ENCODE measurements at places on chromosomes 2 and 18. TPM values are rescaled to one million over a fixed set of nuclear protein-coding genes. Genes with fewer than 3 reads are reported as not detected.

DNA sequence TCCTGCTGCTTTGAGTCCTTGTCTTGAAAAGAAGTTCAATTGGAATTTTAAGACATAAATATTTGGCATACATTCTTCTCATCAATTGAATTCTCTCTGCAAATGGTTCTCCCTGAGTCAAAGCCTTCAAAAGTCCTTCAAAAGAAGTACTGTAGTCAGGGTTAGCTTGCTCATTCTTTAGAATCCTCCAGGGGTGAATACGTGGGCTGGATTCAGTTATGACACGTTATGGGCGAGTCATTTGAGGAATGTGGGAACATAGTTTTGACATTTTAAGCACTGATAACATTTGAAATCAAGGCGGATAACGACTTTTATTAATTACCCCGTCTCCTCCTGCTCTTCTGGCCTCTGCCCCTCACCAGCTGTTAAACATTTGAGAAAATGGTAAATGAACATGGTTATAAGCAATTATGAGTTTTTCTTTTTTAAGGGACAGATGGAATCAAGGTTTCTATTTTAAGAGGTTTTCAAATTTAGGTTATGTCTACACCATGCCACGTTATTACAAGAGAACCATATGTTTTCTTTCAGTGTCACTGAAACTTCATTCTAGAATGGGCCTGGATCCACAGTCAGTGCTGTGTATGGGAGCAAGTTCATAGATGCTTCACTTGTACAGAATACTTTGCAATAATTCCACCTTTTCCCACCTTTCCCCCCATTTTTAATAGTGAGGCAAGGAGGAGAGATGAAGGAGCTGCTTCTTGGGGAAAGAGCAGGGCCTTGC lies 273.1 kb downstream of the TSN start:
- DNase-seq = no peak

GRCh38 chr2:28768422-28768821 lies 16.8 kb downstream of the PPP1CB start:
- no peak for DNase-seq

DNA sequence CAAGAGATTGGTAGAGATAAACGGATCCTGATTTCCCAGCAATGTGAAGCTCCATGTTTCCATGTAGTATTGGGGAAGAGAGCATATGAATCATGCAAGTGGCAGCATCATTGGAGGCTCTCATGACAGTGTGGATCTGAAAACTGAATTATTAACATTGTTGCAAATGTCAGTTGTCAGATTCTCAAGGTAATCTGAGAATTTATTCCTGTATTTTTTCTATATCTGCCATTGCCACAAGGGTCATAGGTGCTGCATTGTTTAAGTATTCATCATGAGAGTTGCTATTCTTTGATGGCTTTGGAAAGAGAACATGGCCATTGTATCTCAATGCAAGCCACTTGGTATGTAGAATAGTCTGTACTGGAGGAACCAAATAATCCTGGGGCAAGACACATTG lies 1217.0 kb upstream of the ZEB2 start:
- no peak for DNase-seq

- no peak for DNase-seq
Observed at GRCh38 chr18:6357668-6358067, 57.0 kb downstream of the L3MBTL4 start.

- no peak for DNase-seq
Observed at GRCh38 chr2:215071676-215072075, 66.8 kb downstream of the ABCA12 start.

DNA sequence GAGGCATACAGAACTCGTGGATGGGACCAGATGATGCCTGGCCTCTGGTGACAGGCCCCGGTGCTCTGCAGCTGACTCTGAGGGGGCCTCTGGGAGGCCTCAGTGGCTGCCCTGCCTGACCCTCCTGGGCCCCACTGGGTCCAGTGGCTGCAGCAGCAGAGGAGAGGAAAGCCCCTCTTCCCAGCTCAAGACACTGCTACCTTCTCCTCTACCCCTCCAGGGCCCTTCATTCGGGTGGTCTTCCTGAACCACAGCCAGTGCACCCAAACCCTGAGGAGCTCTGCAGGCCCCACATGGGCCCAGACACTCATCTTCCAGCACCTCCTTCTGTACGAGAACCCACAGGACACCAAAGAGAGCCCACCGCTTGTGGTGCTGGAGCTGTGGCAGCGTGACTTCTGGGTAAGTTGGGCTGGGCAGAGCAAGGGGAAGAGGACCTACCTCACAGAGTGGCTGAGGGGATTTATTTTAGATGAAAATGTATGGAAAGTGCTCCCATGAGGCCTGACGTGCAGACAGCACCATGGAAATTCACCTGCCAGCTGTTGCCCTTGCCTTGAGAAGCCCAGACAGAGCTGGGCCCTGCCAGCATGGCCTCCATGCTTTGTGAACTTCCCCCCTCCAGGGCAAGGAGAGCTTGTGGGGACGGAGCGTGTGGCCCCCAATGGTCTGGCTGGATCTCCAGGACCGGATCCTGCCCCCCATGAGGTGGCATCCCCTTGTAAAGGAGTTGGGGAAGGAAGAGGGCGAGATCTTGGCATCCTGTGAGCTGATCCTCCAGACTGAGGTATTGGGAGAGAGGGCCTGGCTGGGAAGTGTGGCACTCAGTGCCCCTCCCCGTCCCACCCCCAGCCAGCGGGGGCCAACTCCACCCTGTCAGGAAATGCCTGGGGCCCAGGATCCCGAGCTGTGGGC lies 46.3 kb downstream of the LMAN2L start:
- no peak for DNase-seq

DNA sequence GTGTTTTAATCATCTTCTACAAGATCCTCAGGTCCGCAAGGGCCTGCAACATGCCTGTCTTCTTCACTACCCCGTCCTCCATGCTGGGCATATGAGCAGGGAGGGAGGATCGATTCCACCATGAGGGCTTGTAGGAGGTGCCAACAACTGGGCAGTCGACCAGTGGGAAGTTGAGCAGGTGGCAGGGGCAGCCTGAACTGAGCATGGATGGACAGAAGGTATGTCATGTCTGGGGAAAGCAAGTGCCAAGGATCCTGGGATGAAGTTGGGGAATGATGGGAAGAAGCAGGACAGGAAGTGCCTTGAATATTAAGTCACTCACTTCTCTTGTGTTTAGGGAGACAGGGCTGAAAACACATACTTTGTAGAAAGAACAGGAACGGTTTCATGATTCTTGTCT lies 44.7 kb downstream of the CTIF start:
- DNase-seq = no peak

DNA sequence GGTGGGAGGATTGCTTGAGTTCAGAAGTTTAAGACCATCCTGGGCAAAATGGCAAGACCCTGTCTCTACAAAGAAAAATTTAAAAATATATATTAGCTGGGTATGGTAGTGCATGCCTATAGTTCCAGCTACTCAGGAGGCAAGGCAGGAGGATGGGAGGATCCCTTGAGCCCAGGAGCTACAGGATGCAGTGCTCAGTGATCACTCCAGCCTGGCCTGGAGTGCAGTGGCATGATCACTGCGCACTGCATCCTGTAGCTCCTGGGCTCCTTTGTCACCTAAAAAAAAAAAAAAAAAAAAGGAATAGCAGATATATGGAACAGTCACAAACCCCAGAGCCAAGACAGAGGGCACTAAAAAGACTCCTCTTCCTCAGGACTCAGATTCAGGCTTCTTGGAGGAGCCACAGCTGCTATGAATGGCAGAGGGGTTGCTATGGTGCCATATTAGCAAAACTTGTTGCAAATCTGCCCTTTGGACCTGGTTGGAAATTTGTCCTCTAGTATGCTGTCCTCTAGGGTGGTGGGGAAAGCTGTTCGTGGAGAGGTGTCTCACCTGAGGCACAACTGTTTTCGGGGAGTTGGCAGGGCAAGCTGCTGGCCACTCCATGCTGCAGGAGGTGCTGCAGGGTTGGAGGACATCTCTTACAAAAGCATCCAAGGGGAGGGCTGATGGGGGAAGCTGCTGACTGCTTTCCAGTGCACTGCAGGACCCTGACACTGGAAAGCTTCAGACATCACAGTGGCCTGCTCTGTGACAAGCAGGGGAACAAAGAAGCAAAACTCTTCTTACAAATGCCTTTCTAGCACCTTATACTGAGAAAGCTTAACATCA lies 22.7 kb downstream of the CYP20A1 start:
- no peak for DNase-seq

- no peak for DNase-seq
Observed at GRCh38 chr2:38260972-38261371, 116.1 kb downstream of the ATL2 start.

DNA sequence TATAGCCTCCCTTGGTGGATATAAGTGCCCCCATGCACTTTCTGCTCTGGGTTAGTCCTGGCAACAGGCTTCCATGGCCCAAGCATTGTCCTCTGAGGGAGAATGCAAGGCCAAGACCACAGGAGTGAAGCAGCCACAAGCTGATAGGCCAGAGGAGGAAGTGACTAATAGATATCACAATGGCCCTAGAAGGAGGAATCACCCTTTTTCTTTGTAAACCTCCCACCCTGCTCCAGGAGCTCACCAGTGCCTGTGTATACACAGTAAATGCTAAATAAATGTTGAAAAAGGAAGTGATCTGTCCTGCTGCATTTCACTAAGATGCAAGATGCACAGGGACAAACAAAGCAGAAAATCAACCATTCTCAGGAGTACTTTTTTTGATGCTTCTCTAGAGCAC lies 49.7 kb upstream of the ABCA12 start:
- DNase-seq = no peak

DNA sequence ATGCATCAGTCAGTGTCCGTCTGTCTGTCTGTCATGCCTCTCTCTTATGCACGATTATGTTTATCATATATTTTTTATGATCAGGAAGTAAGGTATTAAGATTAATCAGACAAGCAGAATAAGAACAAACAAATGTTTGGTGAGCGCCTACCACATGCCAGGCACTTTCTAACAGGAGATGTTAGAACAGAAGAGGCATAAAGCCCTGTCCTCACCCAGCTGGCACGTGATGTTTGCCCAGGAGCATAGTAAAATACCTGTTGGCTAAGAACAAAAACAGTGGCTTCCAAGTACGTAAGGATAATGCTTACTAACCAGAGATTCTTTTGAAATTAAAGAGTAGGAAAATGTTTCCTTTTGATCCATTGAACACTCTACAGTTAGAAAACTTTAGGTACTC lies 380.2 kb upstream of the RAB12 start:
- no peak for DNase-seq

GRCh38 chr2:217691516-217691915 lies 311.3 kb downstream of the TNS1 start:
- DNase-seq = no peak

DNA sequence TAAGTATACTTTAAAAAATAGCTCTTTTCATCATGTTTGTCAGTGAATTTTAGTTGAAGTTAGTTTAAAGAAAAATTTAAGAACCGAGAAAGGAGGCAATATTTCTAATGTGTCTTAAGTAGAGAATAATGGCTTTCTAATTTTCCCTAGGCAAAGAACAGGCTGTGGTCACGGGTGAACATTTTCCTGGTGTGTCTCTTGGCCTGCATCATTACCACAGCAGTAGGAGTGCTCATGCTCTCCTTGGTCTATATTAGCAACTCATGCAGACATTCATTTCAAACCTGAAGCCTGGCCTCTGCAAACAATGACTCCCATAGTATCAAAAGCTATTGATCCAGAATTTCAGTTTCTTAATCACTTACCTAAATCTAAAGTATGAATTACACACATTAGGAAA lies 57.4 kb downstream of the C18orf54 start:
- no peak for DNase-seq

CRYGC gene
- not detected for total RNA-seq

RSAD2 gene
- total RNA-seq = 8.6 TPM

SERPINB11 gene
- total RNA-seq = not detected

OXER1 gene
- not detected for total RNA-seq

All from activated CD4-positive, alpha-beta memory T cell treated with anti-CD3 and anti-CD28 coated beads for 36 hours (primary cell).